Activated T-cell treated with anti-CD3 and anti-CD28 coated beads for 4 hours (primary cell): ENCODE measurements at places on chromosomes 16 and 17.

- no peak for DNase-seq
Measured at GRCh38 chr17:56358651-56359050, 205.4 kb downstream of the ANKFN1 start.

- DNase-seq, result no peak
Measured at GRCh38 chr16:3999479-4000325, 116.5 kb downstream of the ADCY9 start.

GRCh38 chr16:84740596-84741116, 40.9 kb downstream of the USP10 start:
- no peak for DNase-seq

DNA sequence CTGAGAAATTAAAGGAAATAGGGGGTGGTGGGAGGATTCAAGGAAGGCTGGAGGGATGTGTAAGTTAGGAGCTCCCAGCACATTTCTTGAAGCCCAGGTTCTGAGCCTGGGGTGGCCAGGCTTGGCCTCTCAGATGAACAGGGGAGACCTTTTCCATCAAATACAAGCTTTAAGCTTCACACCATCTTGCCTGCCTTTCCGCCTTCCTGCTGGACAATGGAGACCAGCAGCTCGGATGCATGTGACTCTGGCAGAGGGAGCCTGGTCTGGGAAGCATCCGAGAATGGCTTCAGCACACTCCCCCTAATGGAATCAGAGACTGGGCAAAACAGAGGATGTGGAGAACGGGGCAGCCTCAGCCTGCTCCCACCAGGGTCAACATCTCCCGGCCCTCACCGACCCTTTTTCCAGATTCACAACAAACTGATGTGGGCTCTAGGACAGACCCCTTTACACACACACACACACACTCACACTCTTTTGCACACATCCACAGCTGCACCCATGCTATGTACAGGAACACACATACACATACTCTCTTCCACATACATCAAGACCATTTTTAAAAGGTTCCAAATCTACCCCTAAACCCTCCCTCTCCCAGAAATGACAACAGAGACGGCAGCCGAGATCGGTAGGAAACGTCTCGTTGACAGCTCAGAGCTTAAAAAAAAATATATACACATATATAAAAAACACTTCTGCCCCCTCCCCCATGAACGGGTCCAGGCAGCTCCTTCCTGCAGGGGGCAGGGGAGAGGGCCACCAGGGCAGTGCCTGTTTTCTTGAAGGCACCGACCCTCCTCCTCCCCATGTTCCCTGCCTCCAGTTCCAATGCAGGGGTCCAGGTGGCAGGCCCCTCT, 6.5 kb upstream of the ATXN7L3 start:
- no peak for DNase-seq

DNA sequence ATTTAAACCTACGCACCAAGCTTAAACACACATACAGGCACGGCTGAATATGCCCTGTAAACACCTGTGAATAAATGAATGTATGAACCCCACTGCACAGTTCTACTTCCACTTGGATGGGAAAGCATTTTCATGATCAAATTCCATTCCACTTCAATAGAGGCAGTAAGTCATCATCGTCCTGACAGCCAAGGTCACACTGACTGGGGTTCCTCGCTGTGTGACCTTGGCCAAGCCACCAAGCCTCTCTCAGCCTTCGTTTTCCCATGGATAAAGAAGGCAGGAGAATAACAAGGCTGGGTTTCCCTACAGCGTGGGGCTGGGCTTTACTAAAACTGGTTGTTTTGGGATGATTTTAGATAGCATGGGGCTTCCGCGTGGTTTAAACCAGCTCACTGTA, 82.8 kb downstream of the TBC1D16 start:
- no peak for DNase-seq

GRCh38 chr16:75114946-75115825, 1.4 kb downstream of the LDHD start:
- no peak for DNase-seq

- DNase-seq, result no peak
Measured at GRCh38 chr17:55584055-55584685, 72.9 kb upstream of the SMIM36 start.

- no peak for DNase-seq
Measured at GRCh38 chr17:48001197-48001596, 30.3 kb downstream of the CDK5RAP3 start.

DNA sequence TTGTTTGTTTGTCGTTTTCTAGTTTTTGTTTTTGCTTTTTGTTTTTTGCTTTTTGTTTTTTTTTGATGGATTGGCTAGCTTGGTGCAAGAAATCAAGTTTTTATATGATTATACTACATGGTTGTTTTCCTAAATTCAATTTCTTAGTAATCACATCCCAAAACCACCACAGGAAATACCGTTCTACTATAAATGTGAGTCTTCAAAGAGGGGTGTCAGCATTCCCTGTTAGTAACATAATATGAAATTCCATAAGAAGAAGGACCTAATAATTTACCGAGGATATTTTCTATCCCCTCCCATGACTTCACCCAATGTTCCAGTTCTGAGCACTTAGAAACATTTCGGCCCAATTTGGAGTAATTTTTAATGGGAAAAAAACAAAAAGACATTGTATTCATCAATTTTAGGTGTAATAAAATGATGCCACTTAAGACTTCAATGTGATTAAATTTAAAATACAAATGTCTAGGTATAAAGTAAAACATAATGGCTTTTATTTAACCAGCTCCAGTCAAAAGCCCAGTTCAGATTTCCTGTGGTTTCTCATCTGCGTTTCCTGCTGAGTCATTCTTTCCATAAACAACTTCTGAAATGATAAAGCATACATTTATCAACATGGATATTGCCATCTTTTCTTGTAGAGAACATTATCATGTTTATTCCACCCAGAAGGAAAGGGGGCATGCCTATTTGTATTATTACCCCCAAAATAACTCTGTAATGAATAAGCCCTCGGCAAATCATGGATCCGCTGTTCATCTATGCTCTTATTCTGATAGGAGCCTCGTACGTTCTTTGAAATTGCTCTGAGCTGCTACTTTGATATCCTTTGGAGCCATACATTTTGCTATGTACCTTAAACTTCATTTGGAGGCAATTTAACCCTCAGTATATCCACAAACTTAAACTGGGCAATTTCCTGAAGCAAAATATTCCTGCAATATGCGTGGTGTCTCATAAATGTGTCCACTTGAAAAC, 28.1 kb downstream of the HSBP1 start:
- DNase-seq, result no peak

- DNase-seq, result no peak
Measured at GRCh38 chr17:48440669-48441068, 10.7 kb upstream of the SKAP1 start.

DNA sequence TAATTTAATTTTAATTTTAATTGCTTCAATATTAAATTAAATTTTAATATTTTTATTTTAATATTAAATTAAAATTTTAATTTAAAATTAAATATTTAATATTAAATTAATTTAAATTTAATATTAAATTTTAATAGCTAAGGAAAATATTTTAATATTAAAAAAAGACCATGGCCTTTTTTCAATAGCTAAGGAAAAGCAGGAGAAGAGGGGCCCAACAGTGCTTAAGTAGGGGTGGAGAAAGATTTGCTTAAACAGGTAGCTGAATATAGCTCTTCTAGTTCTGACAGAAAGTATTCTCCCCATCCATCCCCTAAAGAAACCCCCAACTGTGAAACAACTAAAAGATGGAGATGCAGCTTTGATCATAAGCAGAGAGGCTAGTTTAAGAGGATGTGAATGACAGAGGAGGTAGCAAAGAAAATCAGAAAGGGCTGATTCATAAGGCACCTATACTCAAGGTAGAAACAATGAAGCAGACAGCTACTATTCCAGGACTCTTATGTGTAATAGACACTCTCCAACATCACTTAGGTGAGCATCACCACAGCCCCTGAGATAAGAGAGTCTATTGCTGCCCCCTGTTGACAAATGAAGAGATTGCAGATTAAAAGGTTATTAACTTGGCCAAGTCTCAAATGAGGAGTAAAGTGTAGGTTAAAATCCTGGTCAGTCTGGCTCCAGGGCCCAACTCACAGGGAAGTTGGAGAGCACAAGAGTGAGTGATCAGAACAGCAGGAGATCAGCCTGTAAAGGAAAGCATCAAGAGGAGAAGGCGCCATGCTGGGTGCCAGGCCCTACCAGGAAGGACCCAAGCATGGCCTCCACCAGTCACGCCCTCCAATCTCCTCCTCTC, 7.8 kb upstream of the RNASEK start:
- no peak for DNase-seq
